ENCODE measurements at places on chromosomes 2 and 18.

GRCh38 chr2:120528051-120528692, 182.2 kb downstream of the INHBB start:
- no peak for DNase-seq

DNA sequence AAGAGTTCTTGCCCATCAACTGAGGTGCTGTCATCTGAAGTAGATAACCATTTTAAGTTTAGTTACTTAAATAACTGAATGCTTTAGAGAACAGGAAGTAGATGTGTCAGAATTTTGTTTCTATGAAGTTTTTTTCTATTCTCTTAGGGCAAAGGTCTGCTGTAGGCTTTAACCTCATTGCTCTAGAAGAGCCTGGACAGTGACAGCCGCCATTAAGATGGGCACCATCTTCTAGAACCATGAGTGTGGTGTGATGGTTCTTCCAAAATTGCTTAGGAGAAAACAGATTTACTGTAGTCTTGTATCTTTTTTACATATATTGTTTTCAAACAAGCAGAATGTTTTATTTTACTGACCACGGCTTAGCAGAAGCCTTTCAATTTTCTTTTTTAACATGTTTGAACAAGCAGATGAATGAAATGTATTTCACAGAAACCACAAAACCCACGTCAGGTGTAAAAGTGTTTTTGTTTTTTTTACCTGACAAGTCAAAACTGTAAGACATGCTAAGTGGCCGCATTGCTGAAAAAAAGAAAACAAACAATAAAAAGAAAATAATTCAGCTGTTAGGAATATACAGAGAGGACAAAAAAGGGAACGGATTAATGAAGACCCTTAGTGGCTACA, 77.9 kb downstream of the PRELID3A start:
- DNase-seq: no peak

DNA sequence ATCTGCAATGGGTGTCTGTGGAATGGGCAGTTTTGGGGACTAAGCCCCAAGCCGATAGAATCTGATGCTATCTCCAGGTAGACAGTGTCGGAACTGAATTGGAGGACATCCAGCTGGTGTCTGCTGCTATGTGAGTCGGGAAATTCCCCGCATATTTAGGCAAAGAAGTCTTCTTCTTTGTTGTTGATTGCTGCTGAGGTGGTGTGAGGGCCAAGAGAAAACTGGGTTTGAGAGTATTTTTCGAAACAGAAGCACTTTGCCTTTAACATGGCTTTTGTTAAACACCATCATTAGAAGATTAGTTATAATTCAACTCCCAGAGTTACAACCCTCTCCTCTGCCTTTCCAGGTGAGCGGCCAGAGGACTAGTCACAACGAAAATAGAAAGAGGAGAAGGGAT, 49.4 kb upstream of the ACTR3 start:
- no peak for DNase-seq

GRCh38 chr2:157325786-157326185, at the start of gene ERMN:
Gene ERMN (minus strand): TSS chr2:157325824. CDS start chr2:157325642, 182 bp downstream.
- no peak for DNase-seq

DNA sequence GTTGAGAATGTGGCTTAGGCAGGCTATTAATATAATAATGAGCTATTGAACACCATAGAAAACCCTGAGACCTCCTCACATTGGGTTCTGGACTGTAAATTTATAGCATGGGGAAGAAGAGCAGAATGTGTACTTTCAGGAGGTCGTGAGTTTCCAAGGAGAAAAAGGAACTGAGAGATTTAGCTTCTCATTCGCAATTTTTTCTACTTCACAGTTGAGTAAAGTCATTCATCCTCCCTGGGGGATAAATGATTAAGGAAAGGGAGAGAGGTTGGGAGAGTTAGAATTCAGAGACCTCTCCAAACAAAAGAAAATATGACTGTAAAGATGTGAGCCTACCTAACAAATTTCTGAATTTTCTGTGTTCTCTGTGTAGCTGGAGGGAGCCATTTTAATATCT, 205.8 kb upstream of the CYRIA start:
- no peak for DNase-seq

- no peak for DNase-seq
Measured at GRCh38 chr2:96431319-96431718, 73.8 kb downstream of the NEURL3 start.

GRCh38 chr2:223805008-223805407, 32.4 kb downstream of the AP1S3 start:
- DNase-seq: no peak

- no peak for DNase-seq
Measured at GRCh38 chr2:64942693-64943092, 46.5 kb upstream of the SLC1A4 start.

DNA sequence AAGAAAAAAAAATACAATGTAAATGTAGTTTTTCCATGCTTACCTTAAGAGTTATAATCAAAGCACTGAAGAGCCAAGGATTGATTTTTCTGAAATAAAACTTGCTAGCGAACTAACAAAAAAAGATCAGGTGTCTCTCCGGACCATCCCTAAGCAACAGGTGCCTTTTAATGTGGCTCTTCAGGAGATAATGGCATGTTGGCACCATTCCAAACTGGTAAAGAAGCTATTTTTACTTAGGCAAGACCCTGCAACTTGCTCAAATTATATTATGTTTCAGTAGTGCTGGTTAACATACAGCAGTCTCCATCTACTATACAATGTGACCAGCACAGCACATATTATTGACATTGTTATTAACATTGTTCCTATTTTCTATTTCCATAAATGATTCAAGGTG, 2.3 kb upstream of the GCC2 start:
- no peak for DNase-seq

- DNase-seq: peak; percentile 14
Measured at GRCh38 chr2:46363535-46364170, 66.4 kb downstream of the EPAS1 start.

GRCh38 chr18:22971038-22971437, 37.9 kb downstream of the RBBP8 start:
- DNase-seq: no peak

GRCh38 chr2:136124805-136125204, 6.9 kb upstream of the CXCR4 start:
- no peak for DNase-seq

- peak; percentile 44 for DNase-seq
Measured at GRCh38 chr18:79402977-79403722, 7.4 kb downstream of the NFATC1 start.

DNA sequence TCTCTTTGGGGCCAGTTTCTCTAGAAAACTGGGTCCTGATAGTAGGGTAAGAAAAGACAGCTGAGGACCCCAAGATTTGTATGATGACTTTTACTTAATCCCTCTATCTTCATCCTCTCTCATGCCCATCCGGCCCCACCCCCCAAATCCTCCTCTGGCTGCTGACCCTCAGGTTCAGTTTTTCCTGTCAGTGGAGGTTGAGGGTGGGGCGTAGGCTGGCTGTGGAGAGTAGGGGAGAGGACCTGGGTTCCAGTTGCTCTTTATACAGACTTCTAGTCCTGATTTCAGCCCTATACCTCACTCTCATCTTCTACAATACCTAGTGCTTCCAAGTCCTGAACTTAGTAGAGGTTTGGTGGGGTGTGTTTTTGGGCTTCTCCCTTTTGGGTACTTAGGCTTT, 28.4 kb downstream of the PLEKHA3 start:
- no peak for DNase-seq

DNA sequence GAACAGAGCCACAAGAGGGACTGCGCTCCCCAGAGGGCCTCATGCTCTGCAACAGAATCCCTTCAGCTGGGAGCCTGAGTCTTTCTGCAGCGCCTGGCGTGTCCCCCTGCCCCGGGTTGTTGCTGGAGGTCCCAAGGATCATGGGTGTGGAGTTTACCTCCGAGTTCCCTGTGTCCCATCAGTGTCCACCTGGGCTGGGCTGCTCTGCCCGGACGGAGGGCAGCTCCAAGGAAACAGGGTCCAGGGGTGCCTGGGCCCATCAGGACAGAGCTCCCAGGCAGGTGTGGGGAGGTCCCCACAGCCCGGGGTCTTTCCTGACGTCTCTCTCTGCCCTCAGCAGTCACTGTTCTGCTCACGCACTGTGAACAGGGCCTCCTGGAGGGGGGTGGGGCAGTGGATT, 63.5 kb downstream of the EMILIN2 start:
- no peak for DNase-seq

- DNase-seq: no peak
Measured at GRCh38 chr18:56296381-56296780, 342.0 kb downstream of the TXNL1 start.

GRCh38 chr2:11090187-11090586, 65.1 kb upstream of the SLC66A3 start:
- DNase-seq: no peak

DNA sequence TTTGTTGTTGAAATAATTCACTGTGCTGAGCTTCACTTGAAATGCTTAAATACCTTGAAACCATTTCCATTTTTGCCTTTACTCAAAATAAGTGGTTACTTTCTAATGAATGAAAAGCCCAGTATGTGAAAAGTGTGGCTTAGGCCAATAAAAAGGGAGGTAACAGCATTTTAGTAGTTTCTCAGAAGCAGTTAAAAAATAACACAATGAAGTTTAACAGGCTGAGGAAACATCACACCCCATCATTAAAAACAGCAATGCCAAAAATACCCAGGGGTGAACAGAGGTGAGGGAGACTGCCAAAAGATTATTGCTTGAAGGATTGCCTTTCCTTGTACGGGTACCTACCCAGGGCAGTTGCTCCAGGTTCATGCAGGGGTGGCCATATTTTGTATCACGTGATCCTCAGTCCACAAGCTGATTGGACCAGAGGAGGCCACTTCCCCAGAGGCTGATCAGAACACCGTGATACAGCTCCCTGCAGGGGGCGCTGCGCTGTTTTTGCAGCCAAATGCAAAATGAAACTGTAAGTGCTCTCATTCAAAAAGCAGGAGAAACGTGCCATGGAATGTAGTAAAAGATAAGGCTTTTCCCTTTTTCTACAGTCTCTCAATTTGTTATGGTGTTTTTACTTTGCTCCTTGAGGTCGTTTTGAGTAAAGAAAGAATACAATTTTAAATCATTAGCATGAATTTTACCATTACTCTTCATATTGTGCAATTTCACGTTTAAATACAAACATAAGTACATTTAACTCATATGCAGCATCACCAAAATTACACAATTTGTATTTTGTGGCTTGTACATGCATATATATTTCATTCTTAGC, 70.2 kb upstream of the SH3BP4 start:
- peak; percentile 7 for DNase-seq

GRCh38 chr2:217929757-217930707, 72.8 kb downstream of the TNS1 start:
- no peak for DNase-seq

DNA sequence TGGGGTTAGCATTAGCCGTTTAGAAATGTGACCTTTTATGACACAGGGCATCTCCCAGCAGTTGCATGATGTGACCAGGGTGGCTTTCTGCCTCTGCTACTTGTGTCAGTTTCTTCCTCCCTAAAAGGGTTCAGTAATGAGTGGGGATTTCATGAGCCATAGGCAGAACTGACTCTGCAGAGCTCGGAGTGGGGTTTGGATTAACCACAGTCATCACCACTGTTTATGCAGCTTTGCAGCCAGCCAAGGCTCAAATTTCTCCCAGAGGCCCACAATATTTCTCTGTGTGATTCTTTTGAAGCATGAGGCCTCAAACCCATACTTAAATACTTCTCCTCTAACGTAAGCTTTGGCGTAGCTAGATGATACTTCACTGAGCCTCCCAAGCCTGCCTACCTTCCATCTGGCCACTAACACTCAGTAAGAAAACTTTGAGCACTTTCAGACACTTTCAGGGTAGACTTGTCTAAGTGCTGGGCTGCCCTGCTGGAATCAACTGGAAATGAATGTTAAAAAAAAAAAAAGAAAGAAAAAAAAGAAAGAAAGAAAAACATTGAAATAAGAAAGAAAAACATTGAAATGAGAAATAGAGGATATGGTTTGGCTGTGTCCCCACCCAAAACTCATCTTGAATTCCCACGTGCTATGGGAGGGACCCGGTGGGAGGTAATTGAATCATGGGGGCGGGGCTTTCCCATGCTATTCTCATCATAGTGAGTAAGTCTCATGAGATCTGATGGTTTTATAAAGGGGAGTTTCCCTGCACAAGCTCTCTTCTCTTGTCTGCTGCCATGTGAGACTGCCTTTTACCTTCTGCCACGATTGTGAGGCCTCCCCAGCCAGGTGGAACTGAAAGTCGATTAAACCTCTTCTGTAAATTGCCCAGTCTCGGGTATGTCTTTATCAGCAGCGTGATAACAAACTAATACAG, 11.5 kb upstream of the LAPTM4A start:
- DNase-seq: no peak

DNA sequence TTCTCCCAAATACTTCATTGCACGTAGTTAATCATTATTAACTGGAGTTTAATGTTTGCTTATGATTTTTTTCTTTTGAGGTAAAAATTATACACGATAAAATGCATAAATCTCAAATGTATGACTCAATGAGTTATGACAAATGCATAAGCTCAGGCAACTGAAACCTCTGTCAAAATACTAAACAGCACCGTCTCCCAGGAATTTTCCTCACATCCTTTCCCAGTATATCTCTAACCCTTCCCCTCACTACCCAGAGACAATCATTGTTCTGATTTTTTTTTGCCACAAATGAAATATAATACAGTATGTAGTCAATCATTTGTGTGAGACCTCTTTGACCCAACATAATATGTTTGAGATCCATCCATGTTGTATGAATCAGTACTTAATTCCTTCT, 606.5 kb downstream of the CPS1 start:
- DNase-seq: no peak

GRCh38 chr2:182447863-182448262, 21.0 kb upstream of the PDE1A start:
- no peak for DNase-seq

DNA sequence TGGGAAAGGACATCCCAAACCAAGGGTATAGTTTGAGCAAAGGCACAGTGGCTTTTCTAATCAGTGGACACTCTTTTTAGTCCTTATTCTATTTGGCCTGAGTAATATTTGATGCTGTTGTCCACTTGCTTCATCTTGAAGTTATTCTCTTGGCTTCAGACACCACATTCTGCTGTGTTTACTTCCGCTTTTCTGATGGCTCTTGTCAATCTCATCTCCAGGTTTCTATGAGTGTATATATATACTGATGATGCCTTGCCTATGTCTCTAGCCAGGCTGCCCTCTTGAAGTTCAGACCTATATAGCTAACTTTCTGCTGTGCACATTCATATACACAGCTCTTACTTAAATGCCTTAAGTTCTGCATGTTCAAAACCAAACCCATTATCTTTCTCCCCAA, 83.1 kb downstream of the EFEMP1 start:
- no peak for DNase-seq

DNA sequence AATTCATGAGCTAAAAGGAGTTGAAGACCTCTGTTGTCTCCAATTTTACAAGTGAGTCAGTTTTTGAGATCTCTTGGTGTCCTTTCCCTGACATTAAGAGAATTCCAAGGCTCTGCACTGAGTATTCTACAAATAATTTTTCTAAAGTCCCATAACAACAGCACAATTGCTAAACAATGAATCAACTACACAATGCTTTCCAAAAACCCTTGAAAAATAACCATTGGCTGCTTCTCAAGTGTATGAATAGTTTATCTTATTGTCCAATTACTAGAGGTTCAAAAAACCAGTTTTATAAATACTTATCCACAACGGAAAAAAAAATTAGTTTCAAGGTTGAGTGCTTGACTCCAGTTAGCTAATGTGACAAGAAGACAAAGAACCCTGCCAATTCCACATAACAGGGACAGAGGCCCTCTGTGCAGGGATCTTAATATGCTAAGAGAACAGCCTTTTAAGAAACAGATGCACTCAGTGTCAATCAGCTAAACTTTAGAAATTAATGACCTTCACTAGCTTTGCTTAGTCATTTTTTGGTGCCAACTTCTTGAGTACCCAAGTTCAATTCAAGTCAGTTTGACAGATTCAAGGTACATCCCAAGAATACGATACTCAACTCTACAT, 266.6 kb upstream of the CYP26B1 start:
- DNase-seq: no peak

GRCh38 chr18:30775629-30776028, 266.9 kb downstream of the DSC3 start:
- no peak for DNase-seq

GRCh38 chr2:45748239-45748638, 96.8 kb downstream of the PRKCE start:
- no peak for DNase-seq
